ENCODE measurements at places on chromosomes 5 and 9.

- DNase-seq = no peak
These were observed 22.1 kb downstream of the ELP1 start for GRCh38 chr9:108911820-108912219.

DNA sequence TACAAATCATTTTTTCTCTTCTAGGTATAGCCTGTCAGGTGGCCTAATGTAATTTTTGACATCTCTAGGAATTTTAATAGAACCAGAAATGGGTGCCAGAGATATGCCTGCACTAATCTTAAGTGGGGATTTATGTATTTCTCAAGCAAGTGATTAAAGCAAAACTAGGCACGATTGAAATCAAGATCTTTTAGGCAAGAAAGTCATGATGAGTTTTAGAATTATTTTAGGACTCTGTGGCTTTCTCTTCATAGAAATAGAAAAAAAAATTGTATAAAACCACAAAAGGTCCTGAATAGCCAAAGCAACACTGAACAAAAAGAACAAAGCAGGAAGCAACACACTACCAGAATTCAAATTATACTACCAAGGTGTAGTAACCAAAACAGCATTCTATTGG, 952 bp upstream of the AMACR start:
- no peak for DNase-seq

DNA sequence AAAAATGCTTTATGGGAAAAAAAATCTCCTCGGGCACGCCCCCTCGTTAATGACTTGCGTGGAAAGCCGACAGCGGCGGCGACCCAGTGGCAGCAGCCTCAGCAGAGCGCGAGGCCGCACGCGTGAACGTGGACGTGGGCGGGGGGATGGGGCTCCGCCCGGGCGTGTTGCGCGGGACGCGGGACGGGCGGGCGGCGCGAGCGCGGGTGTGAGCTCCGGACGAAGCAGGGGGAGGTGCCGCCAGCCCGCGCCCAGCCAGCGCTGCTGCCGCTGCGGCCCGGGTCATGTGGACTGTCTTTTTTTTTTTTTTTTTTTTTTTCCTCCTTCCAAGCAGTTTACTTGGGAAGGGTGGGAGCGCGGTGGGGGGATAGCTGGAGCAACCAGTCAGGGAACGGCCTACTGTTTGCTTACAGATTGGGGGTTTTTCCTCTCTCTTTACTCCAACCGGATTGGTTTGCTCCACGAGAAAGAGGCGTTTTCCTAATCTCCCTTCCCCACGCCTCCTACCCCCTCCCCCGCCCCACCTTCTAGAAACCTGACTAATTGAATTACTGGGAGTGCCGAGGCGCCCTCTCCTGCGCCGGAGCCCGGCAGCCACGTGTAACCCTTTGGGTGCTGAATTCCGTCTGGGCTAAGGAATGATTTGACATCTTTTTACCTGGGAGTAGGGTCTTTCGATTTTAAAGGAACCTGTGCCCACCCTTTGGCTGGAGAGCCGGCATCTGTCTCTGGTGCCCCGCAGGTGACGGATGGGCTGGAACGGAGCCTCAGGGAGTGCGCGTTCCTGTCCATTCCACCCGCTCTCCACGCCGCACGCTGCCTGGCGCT, 1.7 kb upstream of the EFNA5 start:
- DNase-seq = no peak

DNA sequence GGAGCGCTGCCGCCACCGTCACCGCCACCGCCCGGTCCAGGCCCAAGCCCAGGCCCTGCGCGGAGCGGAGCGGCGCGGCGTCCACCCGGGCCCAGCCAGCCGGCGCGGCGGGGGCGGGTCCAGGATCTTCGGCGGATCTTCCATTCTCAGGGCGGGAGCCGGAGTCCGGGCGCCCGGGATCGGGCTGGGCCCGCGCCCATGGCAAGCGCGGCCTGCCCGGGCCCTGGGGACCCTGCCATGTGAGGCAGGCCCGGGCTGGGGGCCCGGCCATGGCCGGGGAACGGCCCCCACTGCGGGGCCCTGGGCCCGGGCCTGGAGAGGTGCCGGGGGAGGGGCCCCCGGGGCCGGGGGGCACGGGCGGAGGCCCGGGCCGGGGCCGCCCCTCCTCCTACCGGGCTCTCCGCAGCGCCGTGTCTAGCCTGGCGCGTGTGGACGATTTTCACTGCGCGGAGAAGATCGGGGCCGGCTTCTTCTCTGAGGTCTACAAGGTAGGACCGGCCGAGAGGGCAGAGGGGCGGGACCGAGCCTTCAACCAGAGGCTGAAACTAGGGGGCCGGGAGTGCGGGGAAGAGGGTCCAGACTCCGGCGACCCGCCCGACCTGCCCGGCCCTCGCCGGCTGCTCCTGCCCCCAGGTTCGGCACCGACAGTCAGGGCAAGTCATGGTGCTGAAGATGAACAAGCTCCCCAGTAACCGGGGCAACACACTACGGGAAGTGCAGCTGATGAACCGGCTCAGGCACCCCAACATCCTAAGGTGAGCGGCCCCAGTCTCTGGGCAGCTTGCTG, 482 bp downstream of the TESK1 start:
- peak; percentile 42 for DNase-seq

GRCh38 chr9:83304686-83305085, 233.5 kb downstream of the FRMD3 start:
- DNase-seq = no peak

GRCh38 chr9:76198336-76198735, 195.9 kb downstream of the RFK start:
- no peak for DNase-seq

DNA sequence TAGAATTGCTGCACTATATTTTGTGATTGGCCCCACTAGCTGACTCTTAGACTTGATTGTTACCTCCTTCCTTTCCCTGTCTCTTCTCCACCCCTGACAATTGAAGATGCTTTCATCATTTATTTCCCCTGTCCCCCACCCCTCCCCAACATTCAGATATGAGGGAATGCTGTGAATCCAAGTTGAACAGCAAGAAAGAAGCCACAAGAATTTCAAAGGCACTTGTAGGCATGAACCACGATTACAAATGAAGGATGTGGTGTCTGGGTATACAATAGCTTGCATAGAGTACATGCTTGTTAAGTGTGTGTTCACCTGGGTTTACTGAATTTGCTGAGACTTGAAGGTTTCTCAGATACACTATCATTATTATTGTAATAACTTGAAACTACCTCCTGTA, 78.3 kb upstream of the TRIO start:
- DNase-seq = no peak

- no peak for DNase-seq
These were observed 14.8 kb downstream of the ATP10B start for GRCh38 chr5:160837211-160837610.

- no peak for DNase-seq
These were observed 100.9 kb downstream of the GABBR2 start for GRCh38 chr9:98607787-98608186.

GRCh38 chr5:148776780-148777179, 49.6 kb upstream of the ADRB2 start:
- no peak for DNase-seq

- DNase-seq = no peak
These were observed 53.9 kb upstream of the TMEM171 start for GRCh38 chr5:73066466-73066865.

DNA sequence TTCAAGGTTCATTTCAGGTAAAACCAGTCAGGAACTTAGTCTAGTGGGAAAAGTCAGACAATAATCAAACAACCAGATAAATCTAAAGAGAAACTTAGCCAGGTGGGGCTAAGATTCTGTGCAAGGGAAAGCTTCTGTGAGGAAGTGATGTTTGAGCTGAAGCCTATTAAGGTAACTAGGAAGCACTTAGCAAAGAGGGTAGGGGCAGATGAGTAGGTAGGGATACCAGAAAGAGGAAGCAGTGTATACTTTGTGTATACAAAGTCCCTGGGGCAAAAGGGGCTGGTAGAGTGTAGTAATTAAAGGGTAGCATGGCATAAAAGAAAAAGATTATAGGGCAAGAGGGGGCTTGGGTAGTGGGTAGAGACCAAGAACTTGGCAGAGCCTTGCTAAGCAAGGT, 3.6 kb upstream of the SPATA24 start:
- no peak for DNase-seq

GRCh38 chr9:124885551-124885950, 23.6 kb downstream of the ARPC5L start:
- DNase-seq = no peak

GRCh38 chr5:54904425-54904824, 81.0 kb downstream of the ESM1 start:
- DNase-seq = no peak

GRCh38 chr9:136700304-136700703, 12.1 kb upstream of the DIPK1B start:
- DNase-seq = no peak

- no peak for DNase-seq
These were observed 66.4 kb downstream of the RETREG1 start for GRCh38 chr5:16550316-16550952.

DNA sequence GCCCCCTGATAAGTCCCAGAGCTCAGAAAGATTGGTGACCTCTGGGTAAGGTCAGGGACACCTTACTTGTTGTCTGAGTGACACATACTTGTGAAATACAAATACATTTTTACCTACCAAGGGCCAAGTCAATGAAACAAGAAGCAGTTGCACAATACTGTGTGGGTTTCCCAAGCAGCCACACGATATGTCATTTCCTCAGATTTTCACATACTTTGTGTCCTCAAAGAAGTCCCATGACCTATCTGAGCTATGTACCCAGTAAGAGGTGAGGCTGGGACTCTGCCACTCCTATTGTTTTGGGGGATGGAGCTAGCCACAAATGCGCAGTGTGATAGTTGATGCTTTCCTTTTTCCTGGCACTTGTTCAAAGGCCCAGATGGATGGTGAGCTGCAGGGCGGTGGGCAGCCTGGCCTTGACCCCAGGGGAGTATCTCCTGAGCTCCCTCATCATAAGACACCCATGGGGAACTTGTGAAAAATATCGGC, 4.8 kb upstream of the SLC25A51 start:
- DNase-seq = no peak

- DNase-seq = no peak
These were observed 182.9 kb downstream of the AOPEP start for GRCh38 chr9:94909250-94909894.

GRCh38 chr9:126488310-126488709, 125.4 kb upstream of the LMX1B start:
- DNase-seq = no peak

- no peak for DNase-seq
These were observed 274.1 kb upstream of the TMEM161B start for GRCh38 chr5:88542786-88543185.

DNA sequence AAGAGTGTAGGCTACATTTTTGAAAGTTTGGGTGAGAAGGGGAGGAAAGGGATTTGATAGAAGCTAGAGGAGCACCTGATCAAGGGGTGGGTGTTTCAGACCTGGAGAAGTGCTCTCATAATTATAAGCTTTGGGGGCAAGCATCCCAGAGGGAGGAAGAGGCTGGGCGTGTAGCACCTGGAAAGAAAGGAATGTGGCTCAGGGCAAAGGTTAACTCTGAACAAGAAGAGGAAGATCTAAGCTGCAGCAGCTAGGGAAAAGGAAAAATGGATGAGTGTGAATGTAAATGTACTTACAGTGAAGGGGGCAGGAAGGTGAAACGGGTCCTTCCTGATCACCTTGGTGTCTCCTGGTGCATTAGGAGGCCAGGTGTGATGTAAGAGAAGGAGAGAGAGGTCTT, 49.8 kb upstream of the ANKRD55 start:
- no peak for DNase-seq

DNA sequence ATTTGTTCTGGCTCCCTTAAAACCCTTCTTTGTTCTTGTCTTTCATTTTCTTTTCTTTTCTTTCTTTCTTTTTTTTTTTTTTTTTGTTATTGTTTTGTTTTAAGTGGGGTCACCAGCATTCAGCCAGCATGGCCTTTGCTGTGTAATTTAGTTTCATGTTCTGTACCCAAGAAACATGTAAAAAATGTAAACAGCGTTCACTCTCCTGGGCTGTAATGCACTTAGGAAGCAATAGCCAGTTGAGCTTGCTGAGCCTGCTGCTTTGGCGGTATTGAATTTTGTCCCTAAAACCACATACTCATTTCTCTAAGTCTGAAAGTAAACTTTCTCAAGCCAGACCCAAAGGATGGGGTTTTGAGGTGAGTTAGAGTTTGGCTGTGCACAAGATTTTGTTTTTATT, 158.6 kb downstream of the PAPPA start:
- DNase-seq = no peak

- no peak for DNase-seq
These were observed 33.8 kb upstream of the NEURL1B start for GRCh38 chr5:172607213-172607793.

- DNase-seq = no peak
These were observed 16.7 kb downstream of the MVB12B start for GRCh38 chr9:126343271-126343700.

DNA sequence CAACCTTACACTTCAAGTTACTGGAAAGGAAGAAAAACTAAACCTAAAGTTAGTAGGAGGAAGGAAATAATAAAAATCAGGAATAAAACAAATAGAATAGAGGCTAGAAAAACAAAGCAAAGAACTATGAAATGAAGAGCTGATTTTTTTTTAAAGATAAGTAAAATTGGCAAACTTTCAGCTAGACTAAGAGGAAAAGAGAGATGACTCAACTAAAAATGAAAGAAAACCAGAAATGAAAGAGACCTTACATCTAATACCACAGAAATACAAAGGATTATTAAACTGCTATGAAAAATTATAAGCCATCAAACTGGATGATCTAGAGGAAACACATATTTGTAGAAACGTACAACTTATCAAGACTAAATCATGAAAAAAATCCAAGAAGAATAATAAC, 60.0 kb downstream of the PRRC1 start:
- DNase-seq = no peak

DNA sequence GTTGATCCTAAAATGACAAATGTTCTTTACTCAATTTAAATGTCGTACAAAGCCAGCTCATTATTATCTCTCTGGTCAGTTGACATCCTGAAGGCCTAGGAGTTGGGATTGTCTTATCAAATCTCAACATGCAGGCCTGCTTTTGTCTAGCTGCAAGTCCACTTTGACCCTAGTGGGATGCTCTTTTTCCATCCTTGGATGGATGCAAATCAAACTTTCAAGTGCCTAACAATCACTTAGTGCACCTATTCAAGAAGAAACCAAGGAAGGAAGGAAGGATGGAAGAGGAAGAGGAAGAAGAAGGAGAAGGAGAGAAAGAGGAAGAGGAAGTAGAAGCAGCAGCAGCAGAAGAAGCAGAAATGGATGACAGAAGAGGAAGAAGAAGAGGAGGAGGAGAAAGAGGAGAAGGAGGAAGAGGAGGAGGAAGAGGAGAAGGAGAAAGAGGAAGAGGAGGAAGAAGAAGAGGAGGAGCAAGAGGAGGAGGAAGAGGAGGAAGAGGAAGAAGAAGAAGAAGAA, 109.6 kb downstream of the PIK3R1 start:
- no peak for DNase-seq

- DNase-seq = no peak
These were observed 46.2 kb downstream of the RNF145 start for GRCh38 chr5:159163027-159163700.

DNA sequence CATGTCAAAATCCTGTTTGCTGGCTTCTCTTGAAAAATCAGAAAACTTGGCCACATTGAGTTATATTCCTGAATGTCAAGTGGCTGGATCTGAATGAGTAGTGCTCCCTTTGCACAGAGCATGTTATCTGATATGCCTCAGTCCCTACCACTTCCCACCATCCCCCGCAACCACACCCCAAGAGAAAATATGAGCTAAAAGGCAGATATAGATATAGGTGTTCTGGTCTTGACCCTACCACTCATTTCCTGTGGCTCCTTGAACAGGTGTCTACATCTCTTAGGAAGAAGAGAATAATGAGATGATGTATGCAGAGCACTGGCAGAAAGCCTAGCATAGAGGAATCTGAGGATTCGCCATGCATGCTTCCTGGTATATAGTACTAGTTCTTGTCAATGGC, 6.6 kb upstream of the CYSTM1 start:
- DNase-seq = no peak
